CD4-positive, alpha-beta T cell treated with Interferon gamma for 1 hour (primary cell): ENCODE measurements at places on chromosomes 5 and 9.
A peak's percentile ranks its signal among the peaks of the same experiment; 100 is the strongest.

DNA sequence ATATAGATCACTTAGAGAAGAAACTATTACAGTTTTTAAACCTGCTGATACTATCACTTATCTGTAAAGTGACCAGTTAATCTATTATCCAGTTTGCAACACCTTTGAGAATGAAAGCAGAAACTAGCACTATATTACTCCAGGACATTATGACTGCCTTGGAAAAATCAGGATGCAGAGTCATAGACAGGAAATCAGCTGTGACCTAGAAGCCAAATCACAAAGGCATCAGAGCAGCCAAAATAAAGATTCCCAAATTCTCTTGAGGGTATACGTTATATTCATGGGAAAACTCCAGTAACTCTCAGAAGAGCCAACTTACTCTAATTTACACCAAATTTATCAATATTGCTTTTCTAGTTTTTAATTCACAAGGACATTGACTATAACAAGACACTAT lies 49.9 kb downstream of the CDO1 start:
- no peak for DNase-seq

GRCh38 chr5:159469496-159470372 lies 139.4 kb upstream of the IL12B start:
- DNase-seq, result no peak

- DNase-seq, result no peak
Observed at GRCh38 chr9:18526685-18527084, 52.7 kb downstream of the ADAMTSL1 start.

GRCh38 chr5:66609615-66610014 lies 13.4 kb downstream of the MAST4 start:
- DNase-seq, result no peak

- DNase-seq, result no peak
Observed at GRCh38 chr5:67520161-67520908, 323.7 kb upstream of the CD180 start.

- no peak for DNase-seq
Observed at GRCh38 chr9:34744295-34745221, 34.6 kb upstream of the CCL21 start.

DNA sequence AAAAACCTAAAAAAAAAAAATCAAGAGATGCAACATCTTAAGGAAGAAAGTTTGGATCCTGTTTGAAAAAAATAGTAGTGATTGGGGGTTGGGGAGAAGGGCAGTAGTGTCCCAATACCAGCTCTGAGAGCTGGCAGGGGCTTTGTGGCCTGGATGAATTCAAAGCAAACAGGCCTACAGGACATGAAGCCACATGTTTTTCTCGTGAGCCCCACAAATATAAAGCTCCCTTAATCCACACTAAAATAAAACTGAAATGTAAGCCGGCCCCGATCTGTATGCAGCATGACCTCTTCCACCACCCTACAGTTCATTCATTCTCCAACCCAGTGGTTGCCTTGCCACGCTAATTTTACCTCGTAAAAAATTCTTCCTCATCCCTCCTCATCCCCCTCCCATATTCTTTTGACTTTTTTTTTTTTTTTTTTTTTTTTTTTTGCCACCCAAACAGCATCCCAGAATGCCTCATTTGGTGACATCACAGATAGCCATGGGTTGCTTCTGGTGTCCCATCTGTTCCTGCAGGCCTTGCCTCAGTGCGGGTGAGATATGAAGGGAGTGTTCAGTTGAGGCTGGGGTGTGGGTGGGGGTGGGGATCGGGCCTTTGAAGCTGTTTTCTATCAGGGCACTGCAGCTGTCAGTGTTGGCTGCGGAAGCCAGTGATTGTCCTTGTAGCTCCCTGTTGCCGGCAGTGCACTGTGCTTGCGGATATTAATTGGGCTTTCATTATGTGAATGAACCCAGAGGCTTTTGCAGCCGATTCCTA lies 81.6 kb upstream of the NFIB start:
- no peak for DNase-seq

DNA sequence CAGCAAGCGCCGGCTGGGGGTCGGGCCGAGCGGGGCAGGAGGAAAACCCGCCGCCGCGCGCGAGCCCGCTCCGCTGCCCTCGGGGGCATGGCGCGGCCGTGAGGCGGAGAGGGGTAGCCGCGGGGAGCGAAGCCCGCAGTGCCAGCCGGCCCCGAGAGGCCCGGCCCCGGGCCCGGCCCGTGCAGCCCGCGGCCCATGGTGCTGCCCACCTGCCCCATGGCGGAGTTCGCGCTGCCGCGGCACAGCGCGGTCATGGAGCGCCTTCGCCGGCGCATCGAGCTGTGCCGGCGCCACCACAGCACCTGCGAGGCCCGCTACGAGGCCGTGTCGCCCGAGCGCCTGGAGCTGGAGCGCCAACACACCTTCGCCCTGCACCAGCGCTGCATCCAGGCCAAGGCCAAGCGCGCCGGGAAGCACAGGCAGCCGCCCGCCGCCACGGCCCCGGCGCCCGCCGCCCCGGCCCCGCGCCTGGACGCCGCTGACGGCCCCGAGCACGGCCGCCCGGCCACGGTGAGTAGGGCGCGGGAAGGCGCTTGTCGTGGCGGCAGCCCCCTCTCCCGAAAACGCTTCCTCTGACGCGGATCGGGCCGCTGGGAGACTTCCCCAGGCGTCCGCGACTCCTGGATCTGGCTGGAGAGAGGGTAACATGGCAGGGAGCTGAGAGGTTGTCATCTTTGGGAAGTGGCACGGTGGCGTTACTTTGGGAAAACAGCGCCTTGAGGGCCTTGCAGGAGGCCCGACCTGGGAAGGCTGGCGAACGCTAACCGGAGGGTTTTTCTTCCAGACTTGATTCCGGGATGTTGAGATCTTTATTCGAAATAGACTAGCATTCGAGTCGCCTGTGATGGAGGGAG lies 523 bp downstream of the MAML1 start:
- peak; percentile 21 for DNase-seq

- no peak for DNase-seq
Observed at GRCh38 chr9:72315510-72316311, 49.3 kb downstream of the ZFAND5 start.

DNA sequence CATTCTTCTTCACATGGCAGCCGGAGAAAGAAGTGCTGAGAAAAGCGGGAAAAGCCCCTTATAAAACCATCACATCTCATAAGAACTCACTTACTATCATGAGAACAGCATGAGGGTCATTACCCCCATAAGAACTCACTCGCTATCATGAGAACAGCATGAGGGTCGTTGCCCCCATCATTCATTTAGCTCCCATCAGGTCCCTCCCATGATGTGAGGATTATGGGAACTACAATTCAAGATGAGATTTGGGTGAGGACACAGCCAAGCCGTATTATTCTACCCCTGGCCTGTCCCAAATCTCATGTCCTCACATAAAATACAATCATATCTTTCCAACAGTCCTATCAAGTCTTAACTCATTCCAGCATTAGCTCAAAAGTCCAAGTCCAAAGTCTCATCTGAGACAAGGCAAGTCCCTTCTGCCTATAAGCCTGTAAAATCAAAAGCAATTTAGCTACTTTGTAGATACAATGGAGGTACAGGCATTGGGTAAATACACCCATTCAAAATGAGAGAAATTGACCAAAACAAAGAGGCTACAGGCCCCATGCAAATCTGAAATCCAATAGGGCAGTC lies 79.1 kb downstream of the MROH2B start:
- no peak for DNase-seq

GRCh38 chr5:57988813-57989212 lies 471.1 kb downstream of the PLK2 start:
- no peak for DNase-seq

GRCh38 chr9:2196757-2197156 lies 181.6 kb downstream of the SMARCA2 start:
- no peak for DNase-seq

DNA sequence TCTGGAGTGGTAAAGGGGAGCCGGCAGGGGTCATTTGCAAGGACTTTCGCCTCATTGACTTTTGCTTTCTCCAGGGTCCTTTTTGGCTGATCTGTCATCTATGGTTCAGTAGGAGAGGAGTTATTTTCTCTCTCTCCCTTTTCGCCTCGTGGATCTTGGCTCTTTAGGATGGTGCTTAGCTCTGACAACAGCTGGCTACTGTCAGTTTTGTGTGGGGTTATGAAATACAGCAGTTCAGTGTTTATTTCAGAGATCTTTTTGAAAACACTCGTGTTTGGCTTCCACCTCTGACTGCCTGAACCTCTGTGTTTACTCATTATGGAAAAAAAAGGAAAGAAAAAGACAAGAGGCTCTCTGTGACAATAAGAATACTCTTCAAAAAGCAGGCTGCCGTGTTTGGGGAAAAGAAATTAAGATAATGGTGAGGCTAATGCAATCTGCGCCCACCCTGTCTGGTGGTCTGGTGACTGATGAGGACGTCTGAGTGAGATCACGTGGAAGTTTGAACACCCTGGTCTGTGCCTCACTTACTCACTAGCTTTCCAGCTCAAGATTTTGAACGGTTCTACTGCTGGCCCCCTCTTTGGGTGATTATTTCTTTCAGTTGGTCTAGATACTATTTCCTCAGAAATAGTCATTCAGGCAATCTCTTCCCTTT lies 567.7 kb downstream of the CAAP1 start:
- no peak for DNase-seq

GRCh38 chr5:163303718-163304117 lies 133.7 kb upstream of the CCNG1 start:
- no peak for DNase-seq

DNA sequence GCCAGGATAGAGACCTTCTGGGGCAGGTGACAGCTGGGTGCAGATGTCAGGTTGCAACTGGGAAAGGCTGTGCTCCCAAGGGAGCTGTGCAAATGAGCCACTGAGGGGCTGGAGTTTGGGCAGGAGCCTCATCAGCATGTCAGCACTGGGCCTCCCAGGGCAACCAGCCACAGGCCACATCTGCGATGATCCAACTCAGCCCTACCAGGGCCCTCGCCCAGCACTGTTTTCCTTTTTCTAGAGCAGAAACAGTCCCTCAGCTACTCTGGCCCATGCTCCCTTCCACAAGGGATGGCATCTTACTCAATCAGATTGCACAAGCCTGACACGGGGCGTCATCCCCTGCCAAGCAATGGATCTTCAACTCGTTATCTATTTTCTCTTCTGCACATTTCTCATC lies 24.8 kb downstream of the NIPAL4 start:
- DNase-seq, result peak; percentile 18

DNA sequence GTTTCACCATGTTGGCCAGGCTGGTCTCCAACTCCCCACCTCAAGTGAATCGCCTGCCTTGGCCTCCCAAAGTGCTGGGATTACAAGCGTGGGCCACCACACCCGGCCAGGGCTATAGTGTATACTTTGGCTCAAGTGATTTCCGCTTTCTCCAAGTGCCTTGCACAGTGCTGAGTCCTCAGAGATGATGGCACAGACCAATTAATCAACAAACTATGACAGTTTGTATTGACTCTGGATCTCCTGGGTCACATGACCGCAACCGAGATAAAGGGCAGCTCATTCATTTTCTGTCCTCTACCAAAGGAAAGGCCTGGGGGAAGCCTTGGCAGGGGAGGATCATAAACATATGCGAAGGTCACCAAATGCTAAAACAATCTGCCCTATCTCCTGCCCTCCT lies 11.4 kb upstream of the LARP1 start:
- DNase-seq, result no peak

GRCh38 chr5:109558952-109559351 lies 130.8 kb upstream of the MAN2A1 start:
- no peak for DNase-seq

DNA sequence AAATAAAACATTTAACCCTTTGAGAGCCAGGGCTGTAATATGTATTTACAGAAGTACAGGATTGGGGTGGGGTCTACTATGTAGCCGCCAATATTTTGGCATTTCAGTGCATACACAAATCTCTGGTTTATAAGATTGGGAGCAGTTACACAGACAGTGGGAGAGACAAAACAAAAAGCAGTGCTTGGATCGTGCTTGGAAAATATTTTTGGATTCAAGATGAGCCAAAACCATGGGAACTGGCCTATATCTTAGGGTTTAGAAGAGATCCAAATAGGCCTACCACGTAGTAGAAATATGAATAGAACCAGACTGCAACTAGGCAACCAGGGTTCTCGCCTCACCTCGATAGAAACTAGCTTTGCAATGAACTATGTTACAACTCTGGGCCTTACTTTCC lies 169.6 kb downstream of the SLC12A2 start:
- DNase-seq, result no peak

DNA sequence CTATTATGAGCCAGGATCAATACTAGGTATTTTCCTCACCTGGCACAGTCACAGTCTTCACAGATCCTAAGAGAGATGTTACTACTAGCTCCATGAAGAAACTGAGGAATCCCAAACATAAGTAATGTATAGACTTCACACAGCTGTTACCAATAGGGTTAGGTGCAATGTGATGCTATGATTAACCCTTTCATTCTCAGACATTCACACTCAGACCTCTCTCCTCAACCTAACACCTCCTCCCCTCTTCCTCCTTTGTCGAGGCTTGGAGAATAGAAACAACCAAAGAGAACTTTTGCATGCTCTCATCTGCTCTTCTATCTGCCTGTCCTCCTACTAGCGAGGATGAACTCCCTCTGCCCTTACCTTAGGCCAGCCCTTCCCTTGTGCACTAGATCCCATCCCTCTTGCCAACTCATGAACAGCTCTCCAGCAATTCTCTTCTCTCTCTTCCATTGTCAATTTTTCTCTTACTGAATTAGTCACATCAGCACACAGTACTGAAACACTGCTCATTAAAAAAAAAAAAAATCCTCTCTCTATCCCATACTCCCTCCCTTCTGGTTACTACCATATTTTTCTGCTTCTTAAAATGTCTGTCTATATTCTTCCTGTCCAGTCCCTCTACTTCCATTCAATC lies 47.7 kb downstream of the MAPKAP1 start:
- DNase-seq, result no peak

DNA sequence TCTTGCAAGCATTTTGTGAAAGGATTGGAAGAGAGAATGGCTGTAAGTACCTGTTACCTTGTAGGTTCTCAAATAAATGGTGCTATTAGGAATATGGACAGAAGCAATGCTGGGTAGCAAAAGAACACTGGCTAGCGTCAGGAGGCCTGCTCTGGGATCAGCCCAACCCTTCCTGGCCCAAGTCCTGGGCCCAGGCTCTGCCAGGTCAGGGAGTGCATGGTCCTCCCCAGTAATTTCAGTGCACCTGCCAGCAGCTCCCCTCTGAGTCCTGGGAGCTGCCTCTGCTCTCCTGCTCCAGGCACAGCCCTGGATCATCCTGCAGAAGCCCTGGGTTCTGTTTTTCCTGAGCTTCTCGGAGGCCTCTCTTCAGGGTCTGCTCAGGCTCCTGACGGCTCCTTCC lies 89.5 kb upstream of the ARAP3 start:
- no peak for DNase-seq

DNA sequence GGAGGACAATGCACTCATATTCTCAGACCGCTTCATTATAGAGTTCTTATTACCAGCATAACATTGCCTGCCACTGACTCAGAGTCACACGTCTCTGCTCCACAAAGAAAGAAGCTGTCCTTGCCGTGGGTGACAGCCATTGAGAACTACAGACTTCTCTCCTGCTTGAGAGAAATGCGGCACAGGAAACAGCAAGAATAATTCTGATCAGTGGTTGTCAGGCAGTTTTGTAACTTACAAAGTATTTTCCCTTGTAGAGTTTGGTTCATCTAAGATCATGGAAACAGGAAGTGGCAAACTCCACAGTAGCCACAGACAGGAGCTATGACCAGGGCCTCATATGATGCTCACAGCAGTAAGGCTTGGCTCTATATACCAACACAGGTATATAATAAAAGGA lies 47.0 kb downstream of the KCNV2 start:
- no peak for DNase-seq

GRCh38 chr5:170631466-170632195 lies 127.8 kb downstream of the KCNIP1 start:
- DNase-seq, result no peak

GRCh38 chr9:121886759-121887485 lies 206.2 kb downstream of the TTLL11 start:
- no peak for DNase-seq
